Uterus (tissue), 4 donors: ENCODE measurements at places on chromosomes 5 and 9.

- no peak for DNase-seq
Measured at GRCh38 chr5:178273665-178274541, 41.3 kb upstream of the PHYKPL start.

DNA sequence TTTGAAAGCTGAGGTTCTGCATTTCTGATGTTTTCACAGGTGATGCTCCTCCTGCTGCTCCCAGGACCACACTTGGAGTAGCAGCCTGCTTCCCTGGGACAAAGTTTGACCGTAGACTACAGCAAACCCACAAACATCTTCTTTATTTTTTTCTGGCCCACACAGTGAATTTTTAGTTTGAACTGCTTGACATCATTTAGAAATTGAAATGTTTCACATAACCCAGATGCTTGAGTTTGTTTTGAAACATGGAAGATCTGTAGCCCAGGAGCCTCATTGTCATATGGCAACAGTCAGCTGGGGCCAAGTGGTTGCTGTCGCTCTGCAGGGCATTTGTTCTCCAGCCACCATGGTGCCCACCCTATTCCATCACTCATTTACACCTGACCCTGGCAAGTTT lies 8.4 kb downstream of the SH3TC2 start:
- DNase-seq = no peak

- DNase-seq = no peak
Measured at GRCh38 chr9:88794100-88794499, 197.2 kb upstream of the S1PR3 start.

GRCh38 chr5:56327809-56328208 lies 94.7 kb upstream of the ANKRD55 start:
- no peak for DNase-seq

DNA sequence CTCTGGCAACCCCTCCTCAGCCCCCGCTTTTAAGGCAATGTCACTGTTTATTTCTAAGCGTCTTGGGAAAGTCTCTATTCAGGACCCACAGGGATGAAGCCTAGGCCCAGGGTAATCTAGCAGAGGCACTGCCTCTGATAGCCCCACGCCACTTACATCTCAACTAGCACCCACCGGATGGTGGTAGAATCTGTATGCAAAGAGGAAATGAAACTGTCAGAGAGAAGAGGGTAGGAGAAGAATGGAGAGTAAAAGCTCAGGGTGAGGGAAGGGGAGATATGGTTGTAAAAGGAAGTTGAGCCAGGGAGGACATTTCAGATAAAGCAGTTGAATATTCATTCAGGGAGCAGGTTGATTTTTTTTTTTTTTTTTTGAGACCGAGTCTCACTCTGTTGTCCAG lies 3.0 kb downstream of the FRRS1L start:
- DNase-seq = no peak

GRCh38 chr5:13731121-13731628 lies 213.3 kb downstream of the DNAH5 start:
- no peak for DNase-seq

- DNase-seq = no peak
Measured at GRCh38 chr5:83957188-83957587, 236.5 kb upstream of the HAPLN1 start.

DNA sequence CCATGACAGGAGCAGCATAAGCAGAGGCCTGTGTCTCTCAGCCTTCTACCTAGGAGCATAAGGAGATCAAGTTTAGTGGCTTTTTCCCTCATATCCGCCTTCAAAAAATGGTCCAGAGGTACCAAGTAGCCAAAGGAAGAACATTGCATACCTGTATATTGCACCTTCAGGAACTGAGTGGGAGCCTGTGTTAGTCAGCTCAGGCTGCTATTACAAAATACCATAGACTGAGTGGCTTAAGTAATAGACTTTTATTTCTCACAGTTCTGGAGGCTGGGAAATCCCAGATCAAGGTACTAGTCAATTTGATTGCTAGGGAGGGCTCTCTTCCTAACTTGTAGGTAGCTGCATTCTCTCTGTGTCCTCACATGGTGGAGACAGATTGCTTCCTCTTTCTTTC lies 597.4 kb upstream of the PTGER4 start:
- no peak for DNase-seq

GRCh38 chr5:89673019-89673418 lies 736.5 kb downstream of the CETN3 start:
- DNase-seq = no peak

GRCh38 chr5:167971706-167972105 lies 319.7 kb upstream of the WWC1 start:
- DNase-seq = no peak

DNA sequence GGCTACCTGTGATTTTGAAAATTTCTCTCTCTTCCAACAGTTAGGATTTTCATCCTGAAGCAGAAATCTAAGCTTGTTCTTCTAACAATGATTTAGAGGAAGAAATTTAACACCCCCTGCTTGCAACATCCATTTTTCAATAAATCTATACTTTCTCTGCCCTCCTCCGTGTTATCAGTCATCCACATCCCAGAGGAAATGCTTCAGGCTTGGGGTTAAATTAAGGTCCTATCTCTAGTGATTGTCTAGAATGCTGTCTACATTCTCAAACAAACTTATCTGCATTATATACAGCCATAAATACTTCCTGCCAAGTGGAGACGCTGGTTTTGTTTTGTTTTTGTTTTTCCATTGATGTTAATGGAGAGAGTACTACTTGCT lies 371.0 kb downstream of the CSNK1G3 start:
- DNase-seq = no peak

GRCh38 chr5:179698935-179699615 lies at the start of gene CANX:
TSS of gene CANX (plus strand) at chr5:179698967. CDS start at chr5:179705682, 6,715 bp downstream.
- no peak for DNase-seq

DNA sequence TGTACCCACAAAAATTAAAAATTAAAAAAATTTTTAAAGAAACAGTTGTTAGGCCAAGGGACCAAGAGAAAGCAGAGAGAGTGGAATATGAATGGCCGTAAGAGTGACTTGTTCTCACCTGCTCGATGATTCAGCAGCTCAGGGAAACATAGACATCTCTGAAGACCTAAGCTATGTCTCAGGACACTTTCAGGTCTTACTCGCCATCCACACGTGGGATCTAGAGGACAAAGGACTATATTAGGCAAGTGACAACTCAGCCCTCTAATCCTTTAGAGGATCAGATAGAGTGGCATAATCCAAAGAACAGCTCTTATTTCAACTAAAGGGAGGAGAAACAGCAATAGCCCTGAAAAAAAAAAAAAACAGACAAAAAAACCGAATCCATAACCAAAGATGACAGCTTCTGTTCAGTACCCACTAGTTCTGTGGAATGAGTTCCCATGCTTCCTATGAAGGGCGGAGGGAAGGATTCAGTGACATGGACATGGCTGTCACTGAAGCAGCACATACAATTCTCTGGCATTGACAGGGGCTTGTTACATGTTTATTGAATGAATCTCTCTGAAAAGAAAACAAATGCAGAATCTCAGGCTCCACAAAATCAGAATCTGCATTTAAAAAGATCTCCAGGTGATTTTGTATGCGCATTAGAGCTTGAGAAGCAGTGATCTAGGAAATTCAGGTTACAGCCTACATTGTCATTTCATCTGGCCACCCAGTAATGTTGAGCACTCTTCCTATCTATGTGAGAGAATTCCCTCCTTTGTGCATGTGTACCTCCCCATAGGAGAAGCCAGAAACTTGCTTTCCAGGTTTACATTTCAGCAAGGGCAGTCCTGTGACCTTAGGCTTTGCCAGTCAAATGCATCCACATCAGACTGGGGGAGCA lies 96.0 kb downstream of the KIAA1958 start:
- DNase-seq = no peak

DNA sequence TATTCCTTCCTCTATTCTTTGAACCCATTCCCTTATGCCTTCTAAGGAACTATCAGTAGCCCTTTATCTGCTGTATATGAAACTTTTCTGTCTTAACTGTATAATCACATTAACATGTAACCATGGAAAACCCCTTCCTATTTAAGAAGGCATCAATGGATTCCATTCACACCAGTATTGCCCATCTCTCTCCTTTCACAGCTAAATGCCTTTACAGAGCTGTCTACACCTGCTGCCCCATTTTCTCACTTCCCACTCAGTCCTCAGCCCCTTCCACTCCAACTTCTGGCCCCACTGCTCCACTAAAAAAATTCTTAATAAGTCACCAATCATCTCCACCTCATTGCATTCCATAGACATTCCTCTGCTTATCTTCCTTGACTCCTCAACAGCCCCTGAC lies 50.8 kb downstream of the SEC61B start:
- DNase-seq = no peak

- DNase-seq = no peak
Measured at GRCh38 chr5:80254767-80255430, 949 bp downstream of the SERINC5 start.

DNA sequence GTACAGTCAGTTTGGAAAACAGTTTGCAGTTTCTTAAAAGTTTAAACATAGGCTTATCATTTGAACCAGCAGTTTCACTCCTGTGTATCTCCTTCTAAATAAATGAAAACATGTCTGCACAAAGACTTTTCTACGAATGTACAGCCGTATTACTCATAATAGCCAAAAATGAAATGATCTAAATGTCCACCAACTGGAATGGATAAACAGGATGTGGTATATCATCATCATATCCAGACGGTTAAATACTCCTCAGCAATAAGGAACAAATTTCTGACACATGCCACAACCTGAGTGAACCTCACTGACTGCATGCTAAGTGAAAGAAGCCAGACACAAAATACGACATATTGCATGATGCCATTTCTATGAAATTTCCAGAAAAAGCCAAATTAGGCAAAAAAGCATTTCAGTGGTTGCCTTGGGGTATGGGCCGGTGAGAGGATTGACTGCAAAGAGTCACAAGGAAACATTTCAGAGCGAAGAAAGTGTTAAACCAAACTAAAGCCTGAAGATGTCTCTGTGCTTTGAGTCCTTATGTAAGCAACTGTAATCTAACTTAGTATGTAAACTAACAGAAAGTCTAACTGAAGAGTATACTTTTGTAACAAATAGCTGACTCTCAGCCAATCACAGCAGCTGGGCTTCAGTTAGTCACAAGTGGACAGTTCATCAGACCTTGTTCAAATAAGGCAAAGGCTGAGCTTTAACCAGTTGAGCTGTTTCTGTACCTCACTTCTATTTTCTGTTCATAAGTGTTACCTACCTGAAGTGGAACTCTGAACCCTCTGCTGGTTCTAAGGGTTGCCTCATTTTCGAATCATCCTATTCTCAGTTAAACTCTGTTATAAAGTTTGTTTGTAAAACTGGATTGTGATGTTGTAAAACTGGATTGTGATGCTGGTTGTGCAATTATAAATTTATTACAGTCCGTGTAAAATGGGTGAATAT lies 65.2 kb downstream of the TRIO start:
- no peak for DNase-seq

DNA sequence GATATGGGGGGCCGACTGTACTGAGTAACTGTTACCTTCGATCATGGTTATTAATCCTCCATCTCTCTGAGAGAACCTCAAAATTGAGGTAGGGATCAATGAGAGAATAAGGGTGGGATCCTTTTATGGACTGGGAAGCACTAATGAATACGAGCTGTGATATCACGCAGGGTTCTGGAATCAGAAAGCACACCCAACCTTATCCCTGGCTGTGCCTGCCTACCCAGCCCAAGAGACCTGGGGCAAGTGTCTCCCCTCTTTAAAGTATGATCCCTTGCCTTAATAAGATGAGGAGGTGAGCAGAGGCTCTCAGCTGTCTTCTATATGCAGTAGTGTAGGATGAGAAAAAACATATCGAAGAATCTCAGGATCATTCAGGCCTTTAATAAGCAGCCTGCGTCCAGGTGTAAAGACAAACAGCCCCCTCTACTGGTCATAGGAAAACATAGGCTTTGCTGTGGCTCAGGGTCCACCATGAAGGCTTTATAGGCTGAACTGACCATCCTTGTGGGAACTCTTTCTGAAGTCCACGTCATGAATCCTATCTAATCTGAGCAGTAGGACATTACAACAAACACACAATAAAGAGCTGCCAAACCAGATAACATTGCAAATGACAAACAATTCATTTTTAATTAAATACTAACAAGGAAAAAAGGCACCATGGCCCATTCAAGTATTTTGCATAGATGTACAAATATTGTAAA lies 16.8 kb downstream of the NIPAL4 start:
- no peak for DNase-seq

- DNase-seq = no peak
Measured at GRCh38 chr5:76325326-76325725, 77.8 kb upstream of the IQGAP2 start.

- no peak for DNase-seq
Measured at GRCh38 chr9:96222132-96222531, 79.8 kb downstream of the HSD17B3 start.

DNA sequence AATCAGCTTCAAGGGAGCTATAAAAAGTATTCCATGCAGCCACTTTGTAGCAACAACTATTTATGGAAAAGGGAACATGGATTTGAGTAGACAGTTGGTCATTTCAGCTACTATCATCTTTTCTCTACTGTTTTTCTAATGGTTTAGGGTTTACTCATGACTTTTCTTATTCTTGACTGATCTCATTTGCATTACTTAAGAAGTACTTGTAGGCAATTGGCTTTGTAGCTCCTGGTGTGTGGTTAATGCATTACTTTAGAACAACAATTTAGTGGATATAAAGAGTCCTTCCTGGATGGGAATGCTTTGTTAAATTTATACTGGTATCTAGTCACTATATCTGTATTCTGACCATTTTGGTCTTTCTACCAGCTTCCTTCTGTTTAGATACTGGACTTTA lies 59.8 kb upstream of the NTRK2 start:
- DNase-seq = no peak

- DNase-seq = no peak
Measured at GRCh38 chr5:89904442-89904841, 505.1 kb downstream of the CETN3 start.
